ENCODE measurements at places on chromosomes 11 and 22. TPM values are rescaled to one million over a fixed set of nuclear protein-coding genes. Genes with fewer than 3 reads are reported as not detected.

DNA sequence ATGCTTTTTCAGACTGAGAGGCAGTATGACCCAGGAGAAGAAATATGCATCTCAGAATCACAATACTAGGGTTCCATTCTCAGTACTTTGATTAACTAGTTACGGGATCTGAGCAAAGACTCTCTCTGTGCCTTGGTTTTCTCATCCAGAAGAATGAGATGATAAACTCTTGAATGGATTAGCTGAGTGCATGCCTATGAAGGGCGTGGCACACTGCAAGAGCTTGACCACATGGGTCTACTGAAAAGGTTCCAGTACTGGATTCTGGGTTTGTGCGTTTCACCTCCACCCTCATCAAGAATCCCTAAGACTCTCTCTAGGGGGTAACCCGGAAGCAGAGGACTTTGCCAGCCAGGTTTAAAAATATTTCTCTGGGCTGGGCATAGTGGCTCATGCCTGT, 25.6 kb downstream of the PGA5 start:
- no peak overlapping the region for H3K4me3 ChIP-seq
- H3K27ac ChIP-seq, result no peak overlapping the region
- H3K27me3 ChIP-seq, result no peaks in the 10 kb centered on the region
- no peaks in the 10 kb centered on the region for H3K36me3 ChIP-seq
- H3K4me1 ChIP-seq, result peaks cover 6% of the 10 kb centered on the region

Gene KRTAP5-8
- not detected for total RNA-seq

DNA sequence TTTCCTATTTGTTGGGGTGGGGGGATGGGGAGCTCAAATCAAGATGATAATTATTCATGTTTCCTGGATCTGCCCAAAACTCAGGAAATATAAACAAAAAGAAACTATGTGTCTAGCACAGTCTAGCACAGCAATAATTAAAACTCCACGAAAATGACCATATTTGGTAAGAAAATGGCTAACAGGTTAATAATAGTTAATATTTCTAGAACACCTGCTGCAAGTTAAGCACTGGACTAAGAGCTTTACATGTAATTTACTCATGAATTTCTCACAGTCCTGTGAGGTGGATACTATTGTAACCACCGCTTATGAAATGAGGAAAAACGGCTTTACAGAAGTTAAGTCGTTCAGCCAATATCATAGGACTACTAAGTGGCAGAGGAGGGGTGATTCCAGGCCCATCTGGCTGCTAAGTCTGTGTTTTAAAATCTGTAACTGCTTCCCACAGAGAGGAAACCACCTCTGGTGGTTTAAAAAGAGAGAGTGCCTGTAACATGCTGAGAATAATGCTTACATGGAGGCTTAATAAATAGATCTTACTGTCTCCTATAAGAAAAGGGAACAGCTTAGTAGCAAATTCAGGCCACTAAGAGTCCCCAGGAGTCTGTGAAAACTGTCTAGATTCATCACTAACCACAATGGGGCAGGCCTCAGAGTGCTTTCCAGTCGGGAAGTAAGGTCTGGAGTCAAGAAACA, 11.0 kb upstream of the AMOTL1 start:
- H3K36me3 ChIP-seq, result no peaks in the 10 kb centered on the region
- H3K4me1 ChIP-seq, result peaks cover 7% of the 10 kb centered on the region
- H3K27me3 ChIP-seq, result no peaks in the 10 kb centered on the region
- no peak for DNase-seq
- H3K4me3 ChIP-seq, result no peak overlapping the region
- H3K27ac ChIP-seq, result no peak overlapping the region

DNA sequence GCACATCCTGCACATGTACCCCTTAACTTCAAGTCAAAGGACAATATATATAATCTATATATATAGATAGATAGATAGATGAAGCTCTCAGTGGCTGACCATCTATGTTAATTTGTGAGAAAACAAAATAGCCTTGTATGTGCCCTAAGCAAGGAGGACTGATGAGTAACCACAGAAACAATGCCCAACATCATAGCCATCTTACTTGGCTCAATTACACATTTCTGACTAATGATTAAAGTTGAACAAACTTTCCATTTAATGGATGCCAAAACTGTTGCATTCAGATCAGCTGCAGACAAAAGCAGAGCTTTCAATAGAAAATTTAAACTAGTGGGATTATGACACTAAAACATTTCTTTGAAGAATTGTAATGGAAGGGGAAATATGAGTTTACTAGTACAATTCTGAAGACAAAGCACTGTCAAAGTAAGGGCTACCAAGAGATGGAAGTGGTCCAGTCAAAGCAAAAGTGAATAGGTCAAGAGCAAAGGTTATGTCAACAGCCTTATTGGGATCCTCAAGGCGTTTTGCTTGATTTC, 1188.2 kb upstream of the RAG2 start:
- no peaks in the 10 kb centered on the region for H3K4me1 ChIP-seq
- no peaks in the 10 kb centered on the region for H3K36me3 ChIP-seq
- no peak overlapping the region for H3K27ac ChIP-seq
- no peak for DNase-seq
- no peaks in the 10 kb centered on the region for H3K27me3 ChIP-seq

- H3K4me3 ChIP-seq, result no peak overlapping the region
- H3K27ac ChIP-seq, result no peak overlapping the region
- H3K36me3 ChIP-seq, result no peaks in the 10 kb centered on the region
- H3K4me1 ChIP-seq, result peaks cover 9% of the 10 kb centered on the region
- no peak for DNase-seq
These were observed 13.4 kb downstream of the AP5B1 start for GRCh38 chr11:65767406-65767805.

GRCh38 chr22:46934746-46935491, 172.5 kb downstream of the TBC1D22A start:
- peaks cover 45% of the 10 kb centered on the region for H3K4me1 ChIP-seq
- no peaks in the 10 kb centered on the region for H3K27me3 ChIP-seq
- H3K4me3 ChIP-seq, result no peak overlapping the region
- no peaks in the 10 kb centered on the region for H3K36me3 ChIP-seq
- DNase-seq, result no peak
- H3K27ac ChIP-seq, result peak overlapping the region; percentile 37

- no peaks in the 10 kb centered on the region for H3K27me3 ChIP-seq
- H3K27ac ChIP-seq, result peak overlapping the region; percentile 92
- H3K4me3 ChIP-seq, result no peak overlapping the region
- H3K36me3 ChIP-seq, result no peaks in the 10 kb centered on the region
These were observed 116.8 kb upstream of the NNMT start for GRCh38 chr11:114179234-114179941.
